ENCODE measurements at places on chromosomes 7 and 10.

DNA sequence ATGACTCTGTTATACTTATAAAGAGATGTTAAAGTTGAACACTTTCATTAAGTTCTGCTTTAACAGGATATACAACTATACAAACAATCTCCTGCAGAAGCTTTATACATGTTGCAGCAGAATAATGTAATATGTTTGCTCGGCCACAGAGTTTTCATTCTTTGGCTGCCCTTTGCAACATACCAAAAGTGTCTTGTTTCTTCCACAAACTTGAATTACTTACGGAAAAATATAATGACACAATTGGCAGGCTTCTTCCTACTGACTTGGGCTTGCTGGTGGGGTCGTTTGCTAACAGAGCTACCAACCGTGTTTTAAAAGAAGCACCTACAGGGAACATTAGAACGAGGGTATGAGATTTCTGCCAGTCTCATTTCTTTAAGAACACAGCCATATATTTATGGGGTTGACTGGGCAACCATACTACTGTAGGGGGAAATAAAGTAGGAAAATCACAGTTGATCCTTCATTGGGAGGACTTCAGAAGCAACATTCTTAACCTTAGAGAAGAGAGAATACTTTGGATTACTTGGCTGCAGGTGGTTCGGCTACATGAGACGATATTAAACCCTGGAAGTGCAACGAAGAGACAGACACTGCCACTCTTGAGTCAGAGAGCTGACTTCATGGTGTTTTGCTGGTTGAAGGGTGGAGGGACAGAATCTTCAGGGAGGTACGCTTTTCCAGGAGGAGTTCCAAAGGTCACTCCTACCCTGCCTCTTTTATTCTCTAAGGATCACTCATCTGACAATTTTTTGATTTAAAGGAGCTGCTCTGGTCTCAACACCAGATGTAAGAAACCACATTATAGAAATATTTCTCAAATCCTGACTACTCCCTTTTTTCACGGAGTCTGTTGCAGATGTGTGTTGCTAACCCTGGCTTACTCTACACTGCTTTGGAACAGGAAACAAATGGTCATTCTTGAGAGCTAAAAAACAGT, 123.9 kb downstream of the SEMA3C start:
- DNase-seq, result peak; percentile 90

DNA sequence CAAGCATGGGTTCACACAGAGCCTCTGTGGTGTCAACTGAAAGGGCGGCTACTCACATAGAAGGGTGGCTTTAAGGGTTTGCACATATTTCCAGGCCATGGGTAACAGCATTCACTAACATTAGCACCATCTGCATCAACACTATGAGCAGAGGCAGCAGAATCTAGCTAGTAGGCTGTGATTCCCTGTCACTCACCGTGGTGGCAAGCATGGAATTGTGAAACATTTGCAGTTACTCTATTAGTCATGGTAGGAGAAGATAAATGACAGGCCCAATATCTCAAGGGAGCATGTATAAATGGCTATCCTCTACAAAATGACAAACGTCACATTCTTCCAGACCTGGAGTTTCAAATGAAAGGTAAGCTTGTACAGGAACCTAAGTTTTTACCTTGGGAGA, 32.2 kb upstream of the CUBN start:
- no peak for DNase-seq

- DNase-seq, result peak; percentile 54
These were observed at the start of gene TMUB1 for GRCh38 chr7:151083071-151083823. TSS of gene TMUB1 (minus strand) at chr7:151083493. CDS start at chr7:151082563, 930 bp downstream.

DNA sequence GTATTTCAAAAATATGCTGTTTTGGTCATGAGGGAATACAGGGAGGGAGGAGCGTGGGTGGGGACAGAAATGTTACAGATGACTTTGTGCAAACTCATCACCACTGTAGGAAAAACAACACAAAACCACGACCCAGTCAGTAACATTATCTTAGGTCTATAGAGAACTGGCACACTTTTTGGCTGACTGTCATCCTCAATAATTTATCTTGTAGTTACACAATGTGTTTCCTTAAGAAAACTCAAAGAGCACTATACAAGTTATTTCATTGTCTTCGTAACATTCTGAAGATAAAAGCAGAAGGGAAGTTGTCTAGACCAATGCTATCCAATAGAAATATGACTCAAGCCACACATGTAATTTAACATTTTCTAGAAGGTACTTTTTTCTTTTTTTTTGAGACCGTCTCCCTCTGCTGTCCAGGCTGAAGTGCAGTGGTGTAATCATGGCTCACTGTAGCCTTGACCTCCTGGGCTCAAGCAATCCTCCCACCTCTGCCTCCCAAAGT, 16.9 kb upstream of the CDK14 start:
- peak; percentile 92 for DNase-seq

- DNase-seq, result no peak
These were observed 12.3 kb downstream of the RBM17 start for GRCh38 chr10:6101181-6101580.

GRCh38 chr10:121503587-121504051, 94.6 kb downstream of the FGFR2 start:
- peak; percentile 27 for DNase-seq

GRCh38 chr7:129144095-129144833, at the start of gene TSPAN33:
TSS of gene TSPAN33 (plus strand) at chr7:129144707. CDS start at chr7:129144981, 274 bp downstream.
- peak; percentile 51 for DNase-seq
